ENCODE measurements at places on chromosomes 6 and 20.

GRCh38 chr6:142947714-142948480 is 2.9 kb upstream of the HIVEP2 start:
- DNase-seq, result peak; percentile 27

DNA sequence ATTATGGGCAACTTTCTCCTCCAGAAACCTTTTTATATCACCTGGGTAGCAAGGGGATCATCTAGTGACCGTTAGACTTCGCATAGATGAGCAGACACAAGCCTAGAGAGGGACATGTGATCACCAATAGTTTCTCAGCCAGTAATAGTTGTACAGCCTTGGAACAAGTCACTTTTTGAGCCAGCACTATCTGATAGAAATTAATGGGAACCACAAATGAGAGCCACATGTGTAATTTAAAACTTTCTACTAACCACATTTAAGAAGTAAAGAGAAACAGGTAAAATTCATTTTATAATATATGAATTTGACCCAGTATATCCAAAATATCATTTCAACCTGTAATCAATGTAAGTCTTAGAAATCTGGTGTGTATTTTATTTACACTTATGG is 592 bp upstream of the CTNNBL1 start:
- no peak for DNase-seq

GRCh38 chr6:107144014-107144413 is 28.7 kb upstream of the BEND3 start:
- no peak for DNase-seq

DNA sequence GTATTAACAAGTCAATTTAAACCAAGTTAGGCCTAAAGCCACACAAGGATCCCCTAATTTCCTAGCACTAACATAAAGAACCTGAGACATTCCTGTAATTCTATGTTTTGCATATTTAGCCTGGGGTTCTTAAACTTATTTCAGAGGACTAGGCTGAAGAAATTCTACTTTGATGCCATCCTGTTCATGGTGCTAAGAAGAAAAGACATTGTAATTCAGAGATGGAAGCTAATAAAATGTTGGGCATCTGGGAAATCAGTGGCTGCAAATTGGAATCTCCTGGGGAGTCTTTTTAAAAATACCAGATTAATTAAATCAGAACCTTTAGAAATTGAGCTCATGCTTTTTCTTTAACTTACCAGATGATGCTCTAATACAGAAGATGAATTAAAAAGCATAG is 26.2 kb upstream of the IRAK1BP1 start:
- DNase-seq, result no peak

DNA sequence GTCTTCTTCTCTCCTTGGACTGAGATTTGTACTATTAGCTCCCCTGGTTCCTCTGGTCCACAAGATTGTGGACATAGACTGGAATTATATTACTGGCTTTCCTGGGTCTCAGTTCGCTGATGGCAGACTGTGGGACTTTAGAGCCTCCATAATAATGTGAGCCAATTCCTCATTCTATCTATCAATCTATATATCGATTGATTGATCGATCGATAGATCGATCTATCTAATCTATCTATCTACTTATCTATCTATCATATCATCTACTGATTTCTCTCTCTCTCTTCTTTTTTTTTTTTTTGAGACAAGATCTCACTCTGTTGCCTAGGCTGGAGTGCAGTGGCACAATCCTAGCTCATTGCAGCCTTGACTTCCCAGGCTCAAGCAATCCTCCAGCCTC is 51.5 kb upstream of the DDR1 start:
- no peak for DNase-seq

Measured in CD4-positive, alpha-beta T cell treated with Interleukin-17A for 4 hours (primary cell).